ENCODE measurements at places on chromosomes 3 and 15.

GRCh38 chr3:19931767-19932188 lies 2.2 kb downstream of the EFHB start:
- DNase-seq = no peak

DNA sequence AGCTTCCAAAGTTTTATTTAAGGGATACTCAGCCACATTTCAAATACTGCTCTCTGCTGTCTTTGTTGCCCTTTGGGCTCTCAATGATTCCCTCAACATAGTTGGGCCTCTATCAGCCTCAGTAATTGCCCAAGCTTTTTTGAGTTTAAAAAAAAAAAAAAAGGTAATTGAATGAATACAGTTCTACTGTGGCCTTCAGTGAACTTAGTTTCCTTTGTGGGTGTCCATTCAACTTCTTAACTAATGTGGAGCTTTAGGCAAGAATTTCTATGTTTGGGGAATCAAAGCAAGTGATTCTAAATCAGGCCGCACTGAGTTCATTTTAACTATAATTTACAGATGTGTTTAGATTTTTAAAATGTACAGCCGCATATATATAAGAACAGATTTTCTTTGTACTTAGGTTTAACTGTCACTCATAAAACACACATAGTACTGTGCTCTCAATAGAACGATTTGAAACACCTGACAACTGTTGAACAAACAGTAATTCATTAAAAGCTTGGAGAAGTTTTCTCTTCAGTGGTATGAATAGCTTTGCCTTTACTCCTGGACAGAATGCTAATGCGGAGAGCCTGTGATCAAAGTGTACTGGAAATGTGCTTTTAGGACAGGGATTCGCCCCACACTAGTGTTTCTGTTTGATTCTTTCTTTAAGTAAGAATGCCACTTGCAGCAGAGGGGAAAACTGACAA lies 844.9 kb upstream of the SEMA6D start:
- no peak for DNase-seq

- no peak for DNase-seq
These were observed 37.3 kb downstream of the STARD5 start for GRCh38 chr15:81286621-81287121.

DNA sequence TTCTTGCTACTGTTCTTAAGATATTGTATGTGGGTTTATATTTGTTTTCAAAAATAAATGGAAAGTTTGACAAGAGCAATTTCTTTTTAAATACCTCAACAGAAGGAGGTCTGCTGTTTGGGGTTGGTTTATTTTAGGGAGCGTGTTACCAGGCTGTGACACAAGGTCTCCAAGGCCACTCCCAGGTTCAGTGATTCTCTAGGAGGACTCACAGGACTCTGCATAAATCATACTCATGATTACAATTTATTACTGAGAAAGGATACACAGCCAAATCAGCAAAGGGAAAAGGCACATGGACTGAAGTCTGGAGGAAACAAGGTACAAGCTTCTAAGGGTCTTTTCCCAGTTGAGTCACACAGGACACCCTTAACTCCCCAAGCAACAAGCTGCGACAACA lies 18.8 kb upstream of the MFSD1 start:
- DNase-seq = no peak

GRCh38 chr3:34842706-34843480 lies 796.4 kb upstream of the ARPP21 start:
- DNase-seq = no peak

- DNase-seq = no peak
These were observed 2.8 kb upstream of the SSUH2 start for GRCh38 chr3:8647137-8647985.

DNA sequence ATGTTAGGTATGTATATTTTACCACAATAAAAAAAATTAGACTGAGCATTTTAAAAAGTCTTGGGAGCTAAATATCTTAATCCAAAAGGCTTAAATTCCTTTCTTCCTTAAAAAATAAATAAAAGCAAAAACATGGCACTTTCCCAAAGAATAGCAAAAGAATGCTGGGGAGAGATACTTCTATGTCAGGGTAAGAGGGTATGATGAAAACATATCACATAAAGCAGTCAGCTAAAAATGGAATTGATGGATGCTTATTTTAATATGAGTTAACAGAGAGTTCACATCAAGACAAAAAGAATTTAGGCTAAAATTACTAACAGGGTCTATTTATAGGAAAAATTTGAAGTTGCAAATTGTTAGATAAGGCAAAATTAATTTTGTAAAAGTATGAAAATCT lies 141.0 kb downstream of the MYLK start:
- no peak for DNase-seq

DNA sequence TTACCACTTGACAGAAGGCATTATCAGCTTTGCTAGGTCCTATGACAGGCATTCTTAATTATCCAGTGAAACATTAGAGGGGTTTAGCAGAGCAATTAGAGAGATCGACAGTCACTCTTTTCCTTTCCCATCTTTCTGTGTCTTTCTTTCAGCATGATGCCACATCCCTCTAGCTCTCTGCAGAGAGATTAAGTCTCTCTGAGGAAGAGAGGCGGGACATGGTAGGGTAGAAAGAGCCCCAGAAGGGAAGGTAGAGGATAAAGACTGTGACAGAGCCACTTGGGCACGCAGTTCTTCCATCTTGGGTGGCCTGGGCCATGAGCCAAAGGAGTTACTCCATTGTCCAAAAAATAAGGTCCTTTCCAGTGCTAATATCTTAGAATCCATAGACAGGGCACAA lies 55.8 kb downstream of the HHLA2 start:
- DNase-seq = no peak

DNA sequence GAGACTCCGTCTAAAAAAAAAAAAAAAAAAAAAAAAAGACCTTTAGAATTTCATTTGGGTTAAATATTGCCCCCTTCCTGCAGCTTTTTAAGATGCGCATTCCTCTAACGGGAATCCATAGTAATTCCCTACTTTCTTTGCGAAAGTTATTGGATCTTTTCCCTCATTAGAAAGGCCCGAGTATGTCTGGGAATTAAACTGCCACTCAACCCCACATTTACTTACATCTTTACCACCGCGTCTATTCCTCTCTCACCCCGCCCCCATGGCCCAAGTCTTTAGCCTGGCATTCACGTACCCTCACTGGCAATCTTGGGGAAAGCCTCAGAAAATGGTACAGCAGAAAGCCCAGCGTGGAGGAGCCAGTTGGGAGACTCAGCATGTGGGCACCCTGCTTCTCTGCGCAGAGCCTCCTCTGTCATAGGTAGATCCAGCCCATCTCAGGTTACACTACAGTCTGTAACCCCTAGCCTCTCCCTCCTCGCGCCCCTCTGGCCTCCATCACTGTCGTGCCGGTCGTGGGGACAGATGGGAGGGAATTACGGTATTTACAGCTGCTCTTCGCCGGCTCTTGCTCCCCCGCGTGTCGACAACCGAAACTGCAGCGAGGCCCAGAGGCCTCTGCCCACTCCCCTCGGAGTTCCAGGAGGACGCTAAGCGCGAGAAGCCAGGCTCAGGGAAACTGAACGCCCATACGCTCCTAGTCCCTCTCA lies 6.4 kb upstream of the ANKDD1A start:
- peak; percentile 95 for DNase-seq

- no peak for DNase-seq
These were observed 201.3 kb upstream of the TPM1 start for GRCh38 chr15:62841269-62841628.

DNA sequence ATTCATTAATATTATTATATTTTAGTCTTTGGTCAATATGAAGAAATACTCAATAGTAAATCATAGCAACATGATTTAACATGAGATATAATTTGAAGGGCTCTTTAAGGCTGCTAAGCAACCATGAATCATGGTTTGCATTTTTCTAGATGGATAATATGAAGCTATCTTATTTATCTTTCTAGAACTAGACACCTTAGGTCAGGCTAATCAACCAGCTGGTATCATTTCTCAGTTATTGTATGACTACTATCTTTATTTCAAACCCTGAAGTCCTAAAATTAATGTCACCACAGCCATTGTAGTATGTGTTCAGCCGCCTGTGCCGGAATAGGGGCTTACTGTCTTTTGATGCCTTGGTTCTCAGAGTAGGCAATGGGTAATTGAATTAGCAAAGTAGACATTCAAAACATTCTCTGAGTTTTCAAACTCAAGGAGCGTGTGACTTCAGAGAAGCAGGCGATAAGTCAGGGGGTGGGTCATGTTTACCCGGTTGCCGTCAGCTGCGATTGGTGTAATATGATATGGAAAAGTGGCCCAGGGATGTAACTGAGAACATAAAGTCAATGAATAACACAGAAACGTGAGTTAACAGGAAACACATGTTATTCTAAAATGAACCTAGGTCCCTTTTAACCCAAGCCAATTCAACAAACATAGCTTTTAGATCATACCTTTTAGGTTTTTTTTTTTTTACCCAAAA lies 93.4 kb upstream of the CTDSPL start:
- DNase-seq = no peak

GRCh38 chr3:71355037-71355436 lies 228.5 kb downstream of the FOXP1 start:
- DNase-seq = no peak

- DNase-seq = no peak
These were observed 56.0 kb downstream of the FGD5 start for GRCh38 chr3:14874784-14875183.

GRCh38 chr3:185900228-185900627 lies 37.6 kb downstream of the TRA2B start:
- no peak for DNase-seq

DNA sequence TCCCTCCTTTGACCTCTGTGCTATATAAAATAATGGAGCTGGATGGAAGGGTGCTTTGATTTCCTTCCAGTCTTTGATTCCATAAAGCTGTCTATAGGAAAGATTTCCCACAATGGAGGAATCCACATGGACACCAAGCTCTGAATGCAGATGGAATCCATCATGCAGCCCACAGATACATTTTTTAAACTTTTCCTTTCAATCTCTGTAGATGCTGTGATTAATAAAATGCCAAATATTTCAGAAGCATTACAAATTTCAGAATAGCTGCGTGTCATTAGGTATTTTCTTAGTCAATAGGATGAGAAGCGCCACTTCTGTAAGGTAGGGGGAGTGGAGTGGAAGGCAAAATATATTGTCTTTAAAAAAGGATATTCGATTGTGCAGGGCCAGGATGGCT lies 489.0 kb downstream of the NTRK3 start:
- no peak for DNase-seq

GRCh38 chr15:36579792-36580431 lies 486 bp downstream of the CDIN1 start:
- DNase-seq = no peak

GRCh38 chr3:124033360-124034015 lies 41.6 kb upstream of the ROPN1 start:
- no peak for DNase-seq

DNA sequence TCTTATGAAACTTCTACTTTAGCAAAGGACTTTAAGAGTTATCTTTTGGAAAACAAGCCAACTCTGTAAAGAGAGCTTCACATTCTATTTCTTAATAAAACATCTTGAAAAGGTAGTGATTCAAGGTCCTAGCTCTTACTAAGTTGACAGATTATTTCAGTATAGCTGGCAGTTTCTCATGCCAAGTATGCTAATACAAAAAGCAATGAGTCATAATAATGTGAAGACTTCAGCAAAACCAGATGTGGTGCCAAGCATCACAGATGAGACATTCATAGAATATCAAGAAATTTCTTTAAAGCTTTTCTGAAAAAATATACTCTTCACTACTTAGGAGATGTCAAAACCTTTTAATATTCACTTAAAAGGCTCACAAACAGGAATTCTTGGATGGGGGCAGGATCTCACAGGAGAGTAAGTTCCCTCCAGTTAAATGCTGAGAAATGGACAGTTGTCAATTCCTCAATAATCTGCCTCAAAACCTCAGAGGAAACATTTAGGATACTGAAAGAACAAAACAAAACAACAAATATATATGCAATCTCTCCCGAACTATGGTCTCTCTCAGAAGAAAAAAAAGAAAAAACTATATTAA lies 45.6 kb downstream of the DCBLD2 start:
- DNase-seq = no peak

GRCh38 chr15:93107646-93108045 lies 18.6 kb upstream of the RGMA start:
- DNase-seq = no peak

DNA sequence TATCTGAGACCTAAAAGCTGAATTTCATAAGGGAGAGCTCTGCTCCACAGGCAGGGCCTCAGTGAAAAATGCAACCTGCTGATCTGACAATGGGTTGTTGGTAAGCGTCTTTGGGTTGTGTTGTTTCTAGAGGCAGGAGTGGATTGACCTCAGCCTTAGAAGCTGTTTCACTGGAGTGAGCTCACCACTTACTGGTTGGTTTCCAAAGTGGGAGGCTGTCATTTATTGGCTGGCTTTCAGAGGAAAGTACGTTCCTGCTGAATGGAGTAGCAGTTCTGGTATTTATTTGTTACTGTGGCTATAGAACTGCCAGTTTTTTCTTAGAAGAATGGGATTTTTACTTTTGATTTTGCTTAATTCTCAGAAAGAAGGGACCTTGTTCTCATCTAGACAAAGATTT lies 29.3 kb upstream of the COL6A5 start:
- no peak for DNase-seq

DNA sequence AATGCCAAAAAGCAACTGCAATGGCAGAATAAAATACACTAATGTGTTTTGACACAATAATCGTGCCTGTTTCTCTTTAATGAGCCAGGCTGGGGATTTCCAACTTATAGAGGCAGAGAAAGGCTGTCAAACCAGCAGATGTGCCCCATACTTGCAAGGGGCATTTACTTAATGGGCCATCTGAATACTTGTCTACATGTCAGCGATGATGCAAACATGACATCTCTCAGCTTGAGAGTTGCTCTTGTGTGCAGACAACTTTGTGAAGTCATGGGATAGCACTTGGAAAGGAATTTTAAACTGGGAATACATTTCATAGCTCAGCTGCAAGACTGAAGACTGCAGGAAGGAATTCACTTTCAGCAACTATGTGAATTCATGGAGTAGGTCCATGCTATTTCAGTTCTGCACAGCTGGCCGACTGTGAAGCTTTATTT lies 127.4 kb upstream of the ADAMTS9 start:
- no peak for DNase-seq

DNA sequence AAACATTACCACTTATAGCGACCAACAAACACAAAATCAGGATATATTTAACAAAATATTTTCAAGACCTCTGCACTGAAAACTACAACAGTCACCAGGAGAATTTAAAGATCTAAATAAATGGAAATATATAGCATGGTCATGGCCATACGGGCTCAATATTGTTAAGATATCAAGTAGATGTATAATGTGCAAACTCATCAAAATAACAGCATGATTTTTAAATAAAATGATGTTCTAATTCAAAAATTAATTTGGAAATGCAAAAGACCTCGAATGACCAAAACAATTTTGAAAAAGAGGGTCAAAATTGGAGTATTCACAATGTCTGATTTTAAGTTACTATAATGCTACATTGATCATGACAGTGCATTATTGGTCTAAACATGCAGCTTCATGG lies 159.1 kb upstream of the NDN start:
- DNase-seq = no peak

DNA sequence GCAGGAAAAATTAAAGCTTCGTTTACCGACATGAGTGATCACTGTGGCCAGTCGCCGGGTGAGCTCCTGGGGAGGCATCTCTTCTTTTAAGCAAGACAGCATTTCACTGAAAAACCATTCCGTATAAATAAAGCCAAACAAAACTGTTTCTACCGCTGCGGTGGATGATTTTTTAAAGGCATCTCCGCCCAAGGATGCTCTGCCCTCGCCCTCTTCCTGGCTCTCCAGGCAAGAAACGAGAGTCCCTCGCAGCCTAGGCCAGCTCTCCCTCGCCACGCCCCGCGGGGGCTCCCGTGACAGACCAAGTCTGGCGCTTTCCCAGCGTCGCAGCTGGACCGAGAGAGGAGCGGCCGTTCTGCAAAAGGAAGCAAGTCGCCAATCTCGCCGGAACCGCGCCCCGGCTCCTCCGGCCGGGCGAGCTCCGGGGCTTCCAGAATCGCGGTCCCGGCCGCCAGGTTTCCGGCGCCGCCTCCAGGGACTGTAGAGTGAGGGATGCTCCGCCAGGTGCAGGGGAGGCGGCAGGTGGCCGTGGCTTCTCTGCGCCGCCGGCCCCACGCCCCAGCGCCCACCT lies 458 bp downstream of the MCF2L2 start:
- no peak for DNase-seq

Measured in iPS DF 19.7 (cell line).